ENCODE measurements at places on chromosomes 6 and 20.

DNA sequence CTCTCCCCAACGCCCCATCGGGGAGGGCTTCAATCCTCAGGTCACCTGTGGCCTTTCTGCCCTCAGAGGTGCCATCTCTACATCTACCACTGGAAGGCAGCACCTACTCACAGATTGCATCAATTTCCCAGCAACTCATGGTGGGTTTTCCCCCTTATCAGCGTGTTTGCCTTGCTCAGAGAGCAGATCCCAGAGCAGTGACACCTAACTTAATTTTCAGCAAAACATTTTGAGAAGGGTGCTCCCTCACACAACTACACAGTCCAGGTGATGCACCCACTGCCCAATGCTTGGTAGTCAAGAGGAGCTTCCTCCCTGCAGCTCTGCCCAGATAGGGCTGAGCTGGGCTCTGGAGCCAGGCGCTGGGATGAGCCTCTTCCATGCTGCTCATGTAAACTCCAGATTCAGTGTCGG is 48.2 kb downstream of the PLG start:
- no peak for DNase-seq

- DNase-seq, result no peak
Observed at GRCh38 chr6:88569959-88570358, 393.5 kb downstream of the RNGTT start.

DNA sequence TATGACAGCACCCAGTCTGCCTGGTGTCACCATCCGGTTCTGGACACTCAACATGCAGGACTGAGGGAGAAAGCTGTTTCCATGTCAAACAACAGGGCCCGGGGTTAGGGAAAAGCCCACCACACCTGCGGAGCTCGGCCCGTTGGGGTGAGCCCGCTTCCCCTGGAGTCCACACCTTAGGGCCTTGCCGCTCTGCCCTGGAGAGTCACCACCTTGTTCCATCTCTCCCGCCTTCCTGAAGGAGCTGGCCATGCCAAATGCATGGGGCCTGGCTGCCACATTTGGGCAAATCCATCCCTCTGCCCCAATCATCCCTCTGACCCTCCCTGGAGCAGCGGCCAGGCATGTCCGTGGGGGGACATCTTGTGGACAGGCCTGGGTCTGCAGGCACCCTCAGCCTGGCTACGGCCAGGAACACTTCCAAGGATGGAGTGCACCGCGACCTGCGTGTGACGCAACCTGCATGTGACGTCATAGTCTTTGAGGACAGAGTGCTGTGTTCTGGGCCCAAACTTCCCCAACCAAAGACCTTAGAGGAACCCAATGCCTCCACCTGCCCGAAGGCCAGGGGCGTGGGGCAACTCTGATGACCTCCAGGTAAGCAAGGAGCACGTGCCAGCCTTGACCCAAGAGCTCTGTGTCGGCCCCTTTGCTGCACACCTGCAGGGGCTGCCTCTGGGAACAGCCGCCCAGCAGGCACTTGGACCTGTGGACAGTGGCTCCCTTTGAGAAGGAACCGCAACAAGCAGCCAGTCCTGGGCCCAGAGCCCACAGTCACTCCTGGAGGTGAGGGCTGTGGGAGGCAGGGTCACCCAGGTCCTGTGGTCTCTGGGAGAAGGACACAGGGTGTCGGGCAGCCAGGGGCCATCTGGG is 1.7 kb downstream of the CABLES2 start:
- no peak for DNase-seq

DNA sequence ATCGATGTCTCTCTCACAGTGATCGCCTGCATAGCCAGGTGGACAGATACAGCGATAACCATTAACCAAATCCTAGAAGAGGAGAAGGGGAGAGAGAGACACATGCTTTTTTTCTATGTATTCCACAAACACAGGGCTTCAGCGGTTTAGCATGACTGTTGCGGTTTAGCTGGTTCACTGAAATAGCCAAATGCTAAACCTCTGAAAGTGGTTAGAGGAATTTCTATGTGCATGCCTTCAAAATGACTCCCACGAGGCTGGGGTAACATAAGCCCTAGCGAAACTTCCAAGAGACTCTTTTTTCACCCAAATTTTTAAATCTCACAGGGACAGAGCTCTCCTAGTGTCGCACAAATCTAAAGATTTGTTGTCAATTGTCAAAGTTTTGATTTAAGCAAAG is 25.1 kb downstream of the JAG1 start:
- no peak for DNase-seq

- no peak for DNase-seq
Observed at GRCh38 chr6:11083491-11083890, 10.1 kb upstream of the SMIM13 start.

GRCh38 chr6:26329763-26330511 is 35.1 kb upstream of the BTN3A2 start:
- peak; percentile 19 for DNase-seq

GRCh38 chr20:11108102-11108810 is 434.5 kb upstream of the JAG1 start:
- no peak for DNase-seq

GRCh38 chr20:42376131-42376530 is 758.0 kb upstream of the CHD6 start:
- no peak for DNase-seq

DNA sequence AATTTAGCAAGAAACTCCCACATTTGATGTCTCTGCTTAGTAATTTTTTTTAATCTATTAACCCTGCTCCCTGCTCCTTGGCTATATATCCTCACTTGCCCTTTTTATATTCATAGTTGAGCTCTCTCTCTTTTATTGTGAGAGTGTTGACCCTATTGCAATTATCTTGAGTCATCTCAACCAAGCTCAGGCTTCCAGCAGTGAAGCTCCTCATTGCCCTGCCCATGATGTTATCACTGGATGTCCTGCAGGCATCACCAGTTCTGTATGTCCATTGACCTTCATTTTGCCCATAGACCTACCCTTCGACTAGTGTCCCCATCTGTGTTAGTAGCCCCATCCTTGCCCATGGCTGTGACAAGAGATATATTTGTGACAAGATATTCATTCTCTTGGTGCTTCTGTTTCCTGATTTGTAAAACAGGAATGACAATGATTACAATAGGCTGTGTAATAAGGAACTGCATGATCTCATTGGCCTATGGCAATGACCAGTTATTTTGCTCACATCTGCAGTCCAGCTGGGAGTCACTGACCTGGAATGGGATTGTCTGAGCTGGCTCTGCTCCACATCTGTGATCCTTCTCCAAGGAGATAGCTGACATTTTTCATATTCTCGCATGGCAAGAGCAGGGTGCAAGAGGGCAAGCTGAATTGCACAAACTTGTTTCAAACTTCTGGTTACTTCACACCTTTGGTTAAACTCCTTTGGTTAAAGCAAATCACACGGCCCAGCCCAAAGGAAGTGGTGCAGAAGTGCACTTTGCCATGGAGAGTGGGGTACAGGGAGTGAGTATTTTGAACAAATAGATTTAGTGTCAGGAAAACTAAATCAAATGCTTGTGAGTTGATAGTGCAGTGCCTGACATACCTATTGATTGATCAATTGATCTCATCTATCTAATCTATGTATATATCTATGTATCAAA is 47.7 kb upstream of the CST5 start:
- no peak for DNase-seq

- no peak for DNase-seq
Observed at GRCh38 chr6:106808758-106809157, 165.8 kb downstream of the CD24 start.

- peak; percentile 40 for DNase-seq
Observed at GRCh38 chr6:44480097-44480541, 92.6 kb downstream of the CDC5L start.

GRCh38 chr20:53493311-53493857 is 100.3 kb downstream of the ZNF217 start:
- DNase-seq, result peak; percentile 54

DNA sequence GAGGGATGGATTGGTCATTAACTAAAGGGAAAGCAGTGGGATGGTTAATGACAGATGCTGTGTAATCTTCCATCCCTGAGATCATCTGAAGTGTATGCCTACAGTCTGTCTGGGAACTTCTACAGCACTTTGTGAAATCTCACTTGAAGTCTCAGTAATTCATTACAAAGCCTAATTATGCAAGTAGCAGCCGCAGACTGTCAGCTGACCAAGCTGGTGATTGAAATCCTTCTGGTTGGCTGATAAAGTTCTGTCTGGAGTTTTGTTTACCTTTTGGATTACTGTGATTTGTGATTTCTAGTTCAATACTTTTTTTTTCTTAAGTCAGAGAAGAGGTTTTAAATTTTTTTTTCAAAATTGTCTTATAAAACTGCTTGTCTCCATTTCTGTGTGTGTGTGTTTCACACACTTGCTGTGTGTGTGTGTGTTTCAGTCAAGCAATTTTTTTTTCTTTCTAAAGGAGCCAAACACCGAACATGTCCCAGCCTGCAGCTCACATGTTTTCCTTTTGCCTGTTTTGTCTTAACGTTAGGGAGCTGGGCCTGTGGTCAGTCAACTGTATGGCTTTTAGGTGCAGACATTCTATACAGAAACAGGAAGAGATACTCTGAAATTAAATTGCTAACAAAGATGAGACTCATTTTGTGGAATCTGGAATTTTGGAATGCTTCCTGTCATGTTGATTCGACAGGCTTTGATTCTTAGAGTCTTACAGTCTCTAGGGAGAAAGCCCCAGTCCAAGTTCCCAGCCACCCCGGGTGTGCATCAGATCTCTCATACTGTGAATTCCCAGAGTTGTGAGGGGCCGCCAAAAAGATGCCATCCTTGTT is 28.5 kb upstream of the ADGRF4 start:
- DNase-seq, result no peak

DNA sequence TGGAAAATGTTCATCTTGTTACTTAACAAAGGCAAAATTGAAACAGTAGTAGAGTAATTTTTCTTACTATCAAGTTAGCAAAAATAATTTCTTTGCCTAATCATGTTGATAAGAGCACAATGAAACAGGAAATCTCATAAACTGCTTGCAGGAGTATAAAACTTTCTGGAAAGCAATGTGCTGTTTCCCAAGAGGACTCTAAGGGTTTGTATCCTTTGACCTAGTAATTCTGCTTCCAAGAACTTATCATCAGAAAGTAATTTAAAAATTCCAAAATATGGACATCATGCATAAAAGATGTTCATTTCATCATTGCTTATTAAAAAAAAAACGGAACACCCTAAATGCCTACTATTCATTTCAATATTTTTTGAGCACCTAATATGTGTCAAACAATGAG is 46.1 kb upstream of the TNFAIP3 start:
- peak; percentile 86 for DNase-seq

DNA sequence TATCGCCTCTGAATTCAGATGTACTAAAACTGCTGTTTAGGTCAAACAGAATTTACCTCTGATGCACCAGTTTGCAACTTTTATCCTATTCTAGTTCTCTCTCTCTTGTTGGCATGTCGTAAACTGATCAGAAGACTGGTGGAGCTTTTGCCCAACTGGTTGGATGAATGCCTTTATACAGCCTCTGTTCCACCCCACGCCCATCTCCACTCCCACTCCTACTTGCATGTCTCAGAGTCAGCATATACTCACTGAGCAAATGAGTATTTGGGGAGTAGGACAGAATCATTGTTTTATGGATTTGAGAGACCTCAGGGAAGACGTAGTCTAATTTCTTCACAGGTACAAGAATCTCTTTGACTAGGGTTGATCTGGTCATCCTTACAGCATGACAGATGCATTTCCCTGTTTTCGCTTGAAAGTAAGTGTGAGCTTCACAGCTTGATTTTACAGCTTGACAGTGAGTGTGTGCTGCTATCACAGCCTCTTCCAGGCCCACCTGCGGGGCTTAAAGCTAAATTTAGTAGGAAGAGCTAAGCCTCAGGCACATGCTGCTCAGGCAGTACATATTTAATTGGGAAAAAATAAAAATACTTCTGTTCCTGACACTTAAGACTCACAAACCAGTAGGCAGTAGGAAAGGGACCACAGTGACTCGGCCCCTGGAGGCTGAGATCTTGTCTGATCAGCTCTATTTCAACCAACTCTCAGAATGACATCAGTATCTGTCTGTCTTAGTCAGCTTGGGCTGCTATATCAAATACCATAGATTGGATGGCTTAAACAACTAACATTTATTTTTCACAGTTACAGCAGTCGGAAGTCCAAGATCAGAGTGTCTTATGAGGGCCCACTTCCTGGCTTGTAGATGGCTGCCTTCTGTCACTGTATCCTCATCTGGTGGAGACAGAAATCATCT is 30.4 kb downstream of the TRMT6 start:
- no peak for DNase-seq

- no peak for DNase-seq
Observed at GRCh38 chr20:1232286-1233111, 6.7 kb downstream of the RAD21L1 start.

DNA sequence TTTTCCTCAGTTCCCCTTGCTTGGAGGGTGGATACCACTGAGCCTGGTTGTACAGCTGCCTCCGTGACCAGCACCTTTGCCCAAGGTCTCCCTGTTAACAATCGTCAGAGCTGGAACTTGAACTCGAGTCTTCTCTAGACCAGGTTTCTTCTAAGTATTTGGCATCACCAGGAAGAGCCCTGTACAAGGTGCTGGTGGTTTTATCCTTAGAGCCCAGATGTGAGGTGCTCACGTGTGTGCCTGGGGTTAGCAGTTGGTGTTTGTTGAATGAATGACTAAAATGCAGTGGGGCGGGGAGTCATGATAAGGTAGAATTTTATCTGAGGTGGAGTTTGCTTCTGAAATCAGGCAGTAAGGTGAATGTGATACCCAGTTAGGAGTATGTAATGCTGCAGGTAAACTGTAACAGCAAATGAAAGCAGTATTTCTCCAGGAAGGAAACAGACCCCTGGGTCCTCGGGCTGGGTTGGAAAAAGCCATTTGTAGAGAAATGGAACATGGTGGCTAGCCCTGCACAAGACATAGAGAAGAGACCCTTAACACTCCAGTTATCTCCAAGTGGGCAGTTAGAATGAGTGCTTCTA is 3.1 kb downstream of the DNAJC5 start:
- DNase-seq, result no peak

DNA sequence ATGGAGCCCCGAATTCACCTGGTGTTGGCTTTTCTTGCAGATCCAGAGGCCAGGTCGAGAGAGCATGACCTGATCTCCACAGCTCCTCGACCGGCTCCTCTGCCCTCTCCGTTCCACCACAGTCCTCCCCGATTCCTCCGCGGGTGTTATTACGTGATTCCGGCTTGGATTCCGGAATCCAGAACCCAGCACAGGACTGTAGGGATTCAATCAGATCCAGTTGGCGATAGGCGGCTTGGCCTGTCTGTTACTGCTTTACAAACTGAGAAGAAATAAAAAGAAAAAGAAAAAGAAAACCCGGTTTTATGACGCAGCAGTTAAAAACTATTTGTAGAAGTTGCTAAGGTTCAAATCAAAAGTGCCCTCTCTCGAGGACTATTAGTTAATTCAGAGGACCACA is 222.7 kb downstream of the EYA2 start:
- DNase-seq, result no peak

GRCh38 chr6:11424395-11425034 is 113.0 kb upstream of the TMEM170B start:
- DNase-seq, result no peak
